Uterus (tissue), 4 donors: ENCODE measurements at places on chromosomes 7 and 10.

DNA sequence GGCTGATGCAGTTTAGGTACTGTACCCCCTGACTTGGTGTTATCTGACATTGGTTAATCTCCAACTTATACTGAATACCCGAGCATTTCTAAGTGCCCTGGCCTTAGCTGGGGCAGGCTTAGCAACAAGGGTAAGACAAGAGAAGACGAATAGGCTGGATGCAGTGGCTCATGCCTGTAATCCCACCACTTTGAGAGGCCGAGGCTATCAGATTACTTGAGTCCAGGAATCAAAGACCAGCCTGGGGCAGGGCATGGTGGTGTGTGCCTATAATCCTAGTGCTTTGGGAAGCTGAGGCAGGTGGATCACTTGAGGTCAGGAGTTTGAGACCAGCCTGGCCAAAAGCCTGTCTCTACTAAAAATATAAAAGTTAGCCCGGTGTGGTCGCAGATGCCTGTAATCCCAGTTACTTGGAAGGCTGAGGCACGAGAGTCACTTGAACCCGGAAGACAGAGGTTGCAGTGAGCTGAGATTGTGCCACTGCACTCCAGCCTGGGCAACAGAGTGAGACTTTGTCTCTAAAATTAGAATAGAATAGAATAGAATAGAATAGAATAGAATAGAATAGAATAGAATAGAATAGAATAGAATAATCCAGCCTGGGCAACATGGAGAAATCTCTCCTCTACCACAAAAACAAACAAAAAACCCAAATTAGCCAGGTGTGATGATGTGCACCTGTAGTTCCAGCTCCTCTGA, 108.9 kb downstream of the BICC1 start:
- no peak for DNase-seq

GRCh38 chr10:82161264-82161663, 286.3 kb downstream of the NRG3 start:
- DNase-seq = no peak

DNA sequence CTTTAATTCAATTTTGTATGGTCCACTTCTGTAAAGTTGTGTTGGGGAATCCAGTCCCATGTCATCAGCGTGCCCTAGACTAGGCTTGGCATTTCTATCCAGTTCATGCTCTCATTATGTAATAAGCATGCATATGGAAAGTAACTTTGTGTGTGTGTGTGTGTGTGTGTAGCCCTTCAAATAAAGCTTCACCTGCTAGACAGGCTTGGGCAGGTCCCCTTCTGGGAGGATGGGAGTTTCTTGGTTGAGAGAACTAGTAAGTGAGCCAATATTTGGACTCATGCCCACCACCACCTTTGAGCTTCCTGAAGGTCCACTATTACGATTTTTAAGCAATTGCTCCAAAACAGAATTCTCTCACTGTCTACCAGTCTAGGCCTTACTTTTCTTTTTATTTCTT, 6.9 kb downstream of the BZW2 start:
- DNase-seq = no peak

GRCh38 chr7:22860337-22860736, 37.7 kb upstream of the TOMM7 start:
- no peak for DNase-seq

- no peak for DNase-seq
Measured at GRCh38 chr7:111708072-111708471, 145.8 kb upstream of the IMMP2L start.

DNA sequence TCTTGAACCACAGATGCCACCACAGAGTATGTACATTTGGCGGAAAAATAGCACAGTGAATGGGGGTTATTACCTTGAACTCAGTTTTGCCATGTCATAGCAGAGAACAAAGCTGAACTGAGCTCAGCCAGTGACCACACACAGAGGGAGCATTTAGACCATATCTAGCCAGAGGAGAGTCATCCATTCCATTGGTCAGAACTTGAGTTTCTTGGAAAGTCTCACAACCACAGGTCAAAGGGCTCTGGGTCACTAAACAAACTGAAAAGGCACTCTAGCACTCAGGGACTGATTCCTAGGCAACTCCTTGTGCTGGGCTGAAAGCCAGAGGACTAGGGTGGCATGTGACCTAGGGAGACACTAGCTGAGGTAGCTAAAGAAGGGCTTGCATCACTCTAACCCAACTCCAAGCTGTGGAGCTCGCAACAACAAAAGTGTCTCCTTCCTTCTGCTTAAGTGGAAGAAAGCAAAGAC, 239.7 kb upstream of the SEMA3D start:
- DNase-seq = no peak

- no peak for DNase-seq
Measured at GRCh38 chr10:130757271-130757670, 554.2 kb downstream of the TCERG1L start.

GRCh38 chr10:126463286-126463685, 75.0 kb upstream of the ADAM12 start:
- no peak for DNase-seq

DNA sequence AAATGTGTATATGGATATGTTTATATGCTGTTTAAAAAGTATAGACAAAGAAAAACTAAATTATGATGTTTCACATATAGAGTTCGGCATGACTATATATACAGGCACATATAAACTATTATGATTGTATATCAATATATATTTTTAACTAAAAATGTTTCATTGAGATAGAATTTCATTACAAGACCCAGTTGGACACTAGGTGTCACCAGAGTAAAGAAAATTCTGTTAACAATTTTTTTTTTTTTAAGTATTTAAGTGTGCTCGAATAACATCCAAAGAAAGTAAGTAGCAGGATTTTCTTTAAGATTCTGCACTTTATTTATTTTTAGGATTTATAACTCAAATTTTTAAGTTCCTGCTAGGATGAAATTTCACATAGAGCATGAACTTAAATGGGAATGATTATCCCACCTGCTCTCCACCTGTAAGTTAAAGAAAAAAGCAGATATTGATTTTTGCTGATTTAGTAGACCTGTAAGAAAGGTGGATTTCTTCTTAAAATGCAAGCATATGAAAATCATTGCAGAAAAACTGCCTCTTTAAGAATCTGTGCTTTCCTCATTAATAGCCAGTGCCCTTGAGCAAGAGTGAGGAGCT, 961.5 kb downstream of the PCDH15 start:
- no peak for DNase-seq

DNA sequence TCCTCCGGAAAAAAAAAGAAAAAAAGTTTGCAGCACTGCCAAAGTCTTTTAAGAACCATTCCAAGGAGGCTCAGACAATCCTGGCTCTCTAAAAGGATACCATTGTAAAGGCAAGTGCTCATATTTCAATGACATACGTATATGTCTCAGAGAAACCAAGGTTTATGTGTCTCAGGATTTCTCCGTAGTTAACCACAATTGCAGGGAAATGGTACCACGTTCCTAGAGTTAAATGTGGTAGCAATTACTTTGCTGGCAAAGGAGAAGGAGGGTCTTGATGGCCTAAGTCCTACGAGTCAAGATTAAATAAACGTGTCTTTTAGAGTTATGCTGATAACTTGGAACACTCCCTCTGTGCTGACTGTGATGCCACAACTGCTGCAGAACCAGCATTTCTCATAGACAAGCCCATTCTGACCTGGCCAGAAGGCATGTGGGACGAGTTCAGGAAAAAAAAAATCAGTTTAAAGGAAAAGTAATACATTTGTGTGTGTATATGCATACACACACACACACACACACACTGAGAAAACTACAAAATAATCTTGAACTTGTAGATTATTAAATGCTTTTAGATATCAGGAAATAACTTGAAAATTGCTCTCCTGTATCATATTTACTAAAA, 245.9 kb downstream of the FGFR2 start:
- DNase-seq = no peak
